Stimulated activated CD4-positive, alpha-beta T cell treated with anti-CD3 and anti-CD28 coated beads, Interleukin-1b, Interleukin-23, amount 100 ng/mL, for 4 hours (primary cell): ENCODE measurements at places on chromosomes 3 and 15.

- DNase-seq, result no peak
Measured at GRCh38 chr3:13093687-13094086, 20.5 kb upstream of the IQSEC1 start.

- no peak for DNase-seq
Measured at GRCh38 chr15:43376017-43376705, 5.3 kb downstream of the TUBGCP4 start.

DNA sequence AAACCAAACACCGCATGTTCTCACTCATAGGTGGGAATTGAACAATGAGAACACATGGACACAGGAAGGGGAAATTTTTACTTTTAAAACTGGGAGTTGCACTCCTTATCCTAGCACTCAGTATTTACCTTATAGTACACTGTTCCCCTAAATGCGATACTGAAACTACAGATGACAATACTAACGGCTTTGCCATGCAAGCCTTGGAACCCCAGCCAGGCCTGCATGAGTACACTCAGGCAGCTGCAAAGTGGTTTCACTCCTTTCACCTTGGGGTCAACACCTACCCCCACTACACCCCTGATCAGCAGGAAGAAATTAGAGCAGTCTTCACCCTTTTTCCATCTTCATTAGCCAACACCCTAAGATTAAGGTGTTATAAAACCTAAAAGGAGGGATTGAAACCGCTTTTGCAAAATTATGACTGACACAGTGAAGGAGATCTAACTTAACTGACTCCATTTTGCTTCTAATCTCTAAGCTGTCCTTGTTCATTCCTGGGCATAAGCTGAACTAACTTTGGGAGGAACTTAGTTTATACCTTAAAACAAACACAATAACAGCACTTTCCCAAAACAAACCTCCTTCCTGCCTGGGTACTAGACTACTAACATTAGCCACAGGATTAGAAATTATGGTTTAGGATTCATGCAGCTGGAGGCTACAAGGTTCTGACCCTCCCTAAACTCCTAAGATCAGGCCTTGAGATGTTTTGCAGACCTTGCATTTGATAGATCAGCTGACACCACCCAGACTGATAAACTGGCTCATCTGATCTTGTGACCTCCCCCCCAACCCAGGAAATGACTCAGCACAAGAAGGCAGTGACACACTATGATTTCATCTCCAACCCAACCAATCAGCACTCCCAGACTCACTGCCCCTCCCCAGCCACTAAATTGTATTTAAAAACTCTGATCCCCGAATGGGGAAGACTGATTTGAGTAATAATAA, 452.1 kb upstream of the PPP2R3A start:
- no peak for DNase-seq

DNA sequence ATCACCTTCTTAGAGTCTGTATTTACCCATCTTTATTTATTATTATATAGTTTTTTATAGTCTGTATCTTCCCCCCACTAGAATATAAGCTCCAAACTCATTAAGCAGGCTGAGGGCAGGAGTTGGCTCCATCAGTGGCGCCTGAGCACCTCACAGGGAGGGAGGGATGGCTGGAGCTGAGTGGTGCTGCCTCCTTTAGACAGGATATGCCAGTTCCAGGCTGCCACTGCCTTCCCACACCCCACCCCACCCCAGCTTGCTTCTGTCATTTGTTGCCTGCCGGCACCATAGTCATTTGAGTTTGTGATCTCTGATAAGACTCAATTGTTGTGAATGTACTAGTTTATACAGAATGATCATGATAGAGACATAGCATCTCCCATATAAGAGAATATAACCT, 85.5 kb downstream of the KLHL25 start:
- no peak for DNase-seq

DNA sequence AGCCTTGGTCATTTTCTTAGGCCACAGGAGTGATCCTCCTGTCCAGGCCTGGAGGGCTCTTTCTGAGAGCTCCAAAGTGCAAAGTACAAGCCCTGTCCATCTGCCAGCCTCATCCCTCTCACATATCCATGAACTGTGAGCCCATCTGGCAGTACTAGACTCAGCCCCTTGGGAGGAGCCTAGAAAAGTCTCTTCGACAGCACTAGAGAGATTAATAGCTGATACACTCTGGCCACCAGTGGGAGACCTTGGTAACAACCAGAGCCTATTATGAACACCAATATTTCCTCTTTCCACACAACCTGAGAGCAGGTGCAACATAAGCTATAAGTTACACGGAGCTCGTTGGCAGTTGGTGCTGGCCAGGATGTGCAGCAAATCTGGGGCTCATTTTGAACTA, 59.5 kb upstream of the DCLK3 start:
- DNase-seq, result no peak

DNA sequence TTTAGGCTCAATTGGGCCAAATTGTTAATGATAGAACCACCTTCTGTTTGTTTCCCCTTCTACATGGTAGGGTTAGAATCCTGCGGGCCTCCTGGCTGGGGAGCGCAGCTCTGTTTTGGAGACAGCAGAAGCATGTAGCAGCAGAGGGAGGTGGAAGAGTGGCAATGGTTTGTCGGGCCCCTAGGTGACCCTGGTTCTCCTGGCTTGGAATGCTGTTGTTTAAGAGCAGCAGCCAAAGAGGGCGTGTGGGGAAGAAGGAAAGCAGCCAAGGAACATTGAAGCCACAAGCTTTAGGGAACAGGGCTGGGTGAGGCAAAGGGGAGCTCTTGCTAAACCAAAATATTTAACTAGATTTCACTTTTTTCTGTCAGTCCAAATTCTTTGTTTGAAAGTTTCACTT, 213.7 kb upstream of the NR2E3 start:
- DNase-seq, result no peak

GRCh38 chr3:17655743-17656142, 86.7 kb downstream of the TBC1D5 start:
- DNase-seq, result no peak

DNA sequence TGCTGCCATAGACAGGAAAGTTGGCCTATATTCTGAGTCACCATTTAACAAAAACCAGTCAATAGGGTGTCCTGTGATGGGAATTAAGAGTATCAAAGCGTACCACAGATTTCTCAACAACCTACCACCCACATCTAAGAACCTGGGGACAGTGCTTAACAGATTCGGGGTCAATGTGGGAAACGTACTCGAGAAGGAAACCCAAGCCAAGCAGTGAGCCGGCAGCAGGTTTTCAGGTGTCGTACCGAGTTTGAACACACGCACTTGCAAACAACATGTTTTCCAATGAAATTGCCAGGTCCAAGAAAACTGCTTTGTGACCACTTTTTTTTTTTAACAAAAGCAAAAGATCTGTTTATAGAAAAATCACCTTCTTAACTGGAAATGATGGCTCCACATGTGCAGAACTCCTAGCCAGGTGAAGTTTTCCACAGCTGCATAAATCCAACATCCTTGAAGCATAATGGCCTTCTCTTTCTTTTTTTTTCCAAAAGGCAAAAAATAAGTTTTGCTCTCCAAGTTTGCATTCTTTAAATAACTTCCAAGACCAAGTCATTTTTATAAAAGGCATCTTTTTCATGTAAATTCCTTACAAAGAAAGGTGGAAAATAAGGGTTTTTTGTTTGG, 45.7 kb downstream of the ADAMTS17 start:
- no peak for DNase-seq

DNA sequence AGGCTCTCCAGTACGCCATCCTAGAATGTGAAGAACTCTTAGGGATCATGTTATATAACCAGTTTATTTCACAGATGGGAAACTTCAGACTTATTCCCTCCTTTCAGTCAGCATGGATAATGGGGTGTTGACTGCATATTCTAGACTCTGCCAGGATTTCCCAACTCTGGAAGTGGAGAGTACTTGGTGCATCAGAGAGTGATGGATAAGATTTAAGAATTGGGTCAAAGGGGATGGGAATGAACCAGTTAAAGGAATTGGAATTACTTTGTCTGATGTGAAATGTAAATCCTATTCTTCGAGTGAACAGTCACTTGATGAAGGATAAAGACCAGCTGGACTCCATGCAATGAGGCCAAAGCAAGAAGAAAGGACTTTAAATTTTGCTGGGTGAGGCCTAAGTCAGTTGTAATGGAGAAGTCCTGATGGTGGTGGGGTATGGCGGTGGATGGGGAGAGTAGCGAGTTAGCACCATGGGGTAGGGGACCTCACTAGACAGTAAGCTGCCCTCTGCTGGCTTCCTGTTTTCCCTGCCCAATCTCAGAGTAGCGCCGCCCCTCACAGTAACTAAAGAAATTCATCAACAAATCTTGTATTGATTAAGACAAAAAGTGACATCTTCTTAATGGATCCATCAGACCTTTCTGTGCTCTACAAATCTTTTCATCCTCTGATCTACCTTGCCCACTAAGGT, 7.3 kb upstream of the CACNA1D start:
- no peak for DNase-seq

GRCh38 chr3:61637088-61638051, 76.0 kb downstream of the PTPRG start:
- DNase-seq, result no peak

DNA sequence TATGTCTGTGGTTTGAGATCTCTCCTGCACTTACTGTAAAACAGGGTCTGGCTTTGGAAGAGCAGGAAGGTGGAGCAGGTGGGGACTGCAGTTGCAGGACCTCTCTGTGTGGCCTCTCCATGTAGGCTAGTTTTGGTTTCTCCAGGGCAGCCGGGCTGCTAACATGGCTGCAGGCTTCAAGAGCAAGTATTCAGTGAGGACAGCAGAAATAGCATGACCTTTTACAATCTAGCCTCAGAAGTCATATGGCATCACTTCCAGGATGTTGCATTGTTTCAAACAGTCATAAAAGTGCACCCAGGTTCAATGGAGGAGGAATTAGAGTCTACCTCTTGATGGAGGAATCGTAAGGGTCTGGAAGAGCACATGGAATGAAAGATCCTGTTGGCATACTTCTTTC, 728.7 kb downstream of the NTRK3 start:
- no peak for DNase-seq

DNA sequence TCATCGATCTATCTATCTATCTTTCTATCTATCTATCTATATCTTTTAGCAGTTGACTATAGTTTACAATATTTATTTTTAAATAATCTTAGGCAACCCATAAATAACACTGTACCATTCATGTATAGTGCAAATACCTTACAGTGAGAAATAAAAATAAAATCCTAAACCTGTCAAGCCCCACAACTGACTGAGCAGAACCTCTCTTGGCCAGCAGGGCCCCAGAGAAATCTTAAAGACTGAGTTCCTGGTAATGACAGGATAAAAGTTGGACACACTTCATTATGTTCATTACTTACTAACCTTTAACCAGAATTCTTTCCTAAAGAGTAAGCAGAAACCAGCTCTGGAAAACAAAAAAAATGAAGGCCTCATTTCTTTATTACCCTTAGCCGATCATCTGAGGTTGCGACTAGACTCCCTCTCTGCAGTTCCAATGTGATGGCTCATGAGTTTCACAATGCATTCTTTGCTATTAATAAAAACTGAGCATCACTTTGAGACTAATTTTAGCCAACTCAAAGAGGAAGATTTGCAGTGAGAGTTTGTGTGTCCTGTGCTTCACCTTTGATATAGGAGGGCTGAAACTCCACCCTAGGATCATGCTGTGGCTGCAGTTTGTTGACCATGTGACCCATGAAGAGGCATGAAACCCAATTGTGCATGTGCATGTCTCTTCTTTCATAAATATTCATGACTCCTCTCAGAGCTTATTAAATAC, 1072.0 kb downstream of the NSUN3 start:
- no peak for DNase-seq

DNA sequence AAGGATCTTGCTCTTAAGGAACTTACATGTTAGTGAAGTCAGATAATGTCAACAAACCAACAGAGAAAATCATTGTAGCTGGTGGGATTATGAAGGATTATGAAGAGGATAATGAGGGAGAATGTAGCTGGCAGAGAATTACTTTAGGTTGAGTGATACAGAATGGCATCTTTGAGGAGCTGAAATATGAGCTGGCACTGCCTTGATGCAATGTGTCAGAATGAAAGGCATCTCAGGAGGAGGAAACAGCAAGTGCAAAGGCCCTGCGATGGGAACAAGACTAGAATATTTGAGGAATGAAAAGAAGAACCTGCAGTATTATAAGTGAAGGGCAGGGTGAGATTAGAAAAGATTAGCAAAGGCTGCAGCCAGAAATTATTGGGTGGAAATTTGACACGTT, 237.2 kb upstream of the ADAMTS9 start:
- DNase-seq, result no peak

GRCh38 chr3:148319161-148319915, 378.4 kb upstream of the AGTR1 start:
- no peak for DNase-seq

DNA sequence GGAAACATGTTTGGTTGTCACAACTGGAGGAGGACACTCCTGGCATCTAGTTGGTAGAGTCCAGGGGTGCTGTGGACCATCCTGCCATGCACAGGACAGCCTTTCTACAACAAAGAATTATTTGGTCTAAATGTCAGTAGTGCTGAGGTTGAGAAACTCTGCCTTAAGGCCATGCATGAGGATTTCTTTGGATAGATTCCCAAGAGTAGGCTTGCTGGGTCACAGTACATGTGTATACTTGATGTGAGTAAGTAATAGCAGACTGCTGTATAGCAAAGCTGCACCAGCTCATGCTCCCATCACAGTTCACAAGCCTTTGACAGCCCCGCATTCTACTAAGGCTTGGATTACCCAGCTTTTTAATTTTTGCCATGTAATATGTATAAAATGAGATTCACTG, 151.3 kb downstream of the MFSD1 start:
- no peak for DNase-seq

- DNase-seq, result no peak
Measured at GRCh38 chr15:31328969-31329639, 2.5 kb downstream of the KLF13 start.
